Stimulated activated CD8-positive, alpha-beta memory T cell treated with anti-CD3 and anti-CD28 coated beads, Interleukin-15, amount 100 ng/mL, for 24 hours (primary cell): ENCODE measurements at places on chromosomes 16 and 17.

- no peak for DNase-seq
These were observed 7.4 kb downstream of the LASP1 start for GRCh38 chr17:38877130-38877851.

DNA sequence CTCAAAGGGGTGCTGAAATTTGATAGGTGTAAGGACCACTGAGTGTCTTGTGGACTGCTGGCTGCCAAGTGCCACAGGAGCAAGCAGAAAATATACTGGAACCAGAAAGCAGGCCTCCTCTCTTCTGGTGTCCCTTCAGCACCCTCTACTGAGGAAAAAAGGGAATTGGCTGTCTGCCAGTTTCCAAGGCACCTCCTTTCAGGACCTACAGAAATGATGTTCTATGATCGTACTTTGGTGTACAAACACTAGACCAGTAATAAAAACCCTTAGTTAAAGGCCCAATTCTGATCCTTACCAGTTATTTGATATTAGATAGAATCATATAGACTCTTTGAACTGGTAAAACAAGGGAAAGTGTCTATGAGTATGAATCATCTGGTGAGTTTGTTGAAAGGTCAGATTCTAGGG, 35.8 kb upstream of the BCAS3 start:
- no peak for DNase-seq

- DNase-seq, result no peak
These were observed 406.8 kb downstream of the UTP18 start for GRCh38 chr17:51666971-51667705.

DNA sequence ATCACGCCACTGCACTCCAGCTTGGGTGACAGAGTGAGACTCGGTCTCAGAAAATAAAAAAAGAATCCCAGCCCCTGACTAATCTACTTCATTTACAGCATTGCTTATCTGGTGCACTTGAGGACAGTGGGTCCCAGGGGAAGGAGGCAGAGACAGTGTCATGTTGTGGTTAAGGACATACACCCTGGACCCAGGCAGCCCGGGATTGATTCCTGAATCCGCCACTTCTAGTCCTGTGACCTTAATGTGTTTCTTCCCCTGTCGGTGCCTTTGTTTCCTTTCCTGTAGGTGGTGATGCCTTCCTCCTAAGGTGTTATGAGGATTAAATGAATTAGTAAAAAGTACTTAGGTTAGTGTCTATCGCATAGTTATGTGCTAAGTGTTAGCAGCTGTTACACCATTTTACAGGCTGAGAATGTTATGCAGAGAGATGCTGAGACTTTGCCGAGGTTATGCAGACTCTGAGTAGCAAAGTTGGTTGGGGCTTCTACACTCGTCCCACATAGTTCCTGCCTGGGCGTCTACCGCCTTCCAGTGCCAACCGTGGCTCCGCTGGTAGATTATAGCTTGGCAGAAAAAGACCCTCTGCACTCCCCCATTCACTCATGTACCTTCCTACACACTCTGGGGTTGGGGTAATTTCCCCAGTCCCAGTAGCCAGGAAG, 74.8 kb downstream of the RAB11FIP4 start:
- no peak for DNase-seq

DNA sequence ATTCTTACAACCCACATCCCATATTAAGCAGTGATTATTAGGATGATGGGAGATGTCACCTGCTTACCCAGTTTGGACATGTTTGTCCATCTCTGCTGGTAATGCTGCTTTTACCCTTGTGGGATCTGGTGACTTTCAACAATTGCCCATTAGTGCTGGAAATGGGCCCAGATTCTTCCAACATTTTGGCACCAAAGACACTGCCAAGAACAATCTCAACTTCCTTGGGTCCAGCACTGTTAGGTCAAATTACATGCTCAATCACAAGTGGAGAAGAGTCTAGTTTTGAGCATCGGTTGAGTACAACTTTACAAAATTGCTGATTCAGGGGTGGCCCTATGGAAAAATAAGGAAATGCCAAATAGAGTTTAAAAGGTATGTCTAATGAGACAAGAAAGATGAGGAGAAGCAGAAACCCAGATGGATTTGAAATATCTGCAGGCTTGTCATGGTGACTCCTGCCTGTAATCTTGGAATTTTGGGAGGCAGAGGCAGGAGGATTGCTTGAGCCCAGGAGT, 13.0 kb upstream of the ZFP3 start:
- no peak for DNase-seq

DNA sequence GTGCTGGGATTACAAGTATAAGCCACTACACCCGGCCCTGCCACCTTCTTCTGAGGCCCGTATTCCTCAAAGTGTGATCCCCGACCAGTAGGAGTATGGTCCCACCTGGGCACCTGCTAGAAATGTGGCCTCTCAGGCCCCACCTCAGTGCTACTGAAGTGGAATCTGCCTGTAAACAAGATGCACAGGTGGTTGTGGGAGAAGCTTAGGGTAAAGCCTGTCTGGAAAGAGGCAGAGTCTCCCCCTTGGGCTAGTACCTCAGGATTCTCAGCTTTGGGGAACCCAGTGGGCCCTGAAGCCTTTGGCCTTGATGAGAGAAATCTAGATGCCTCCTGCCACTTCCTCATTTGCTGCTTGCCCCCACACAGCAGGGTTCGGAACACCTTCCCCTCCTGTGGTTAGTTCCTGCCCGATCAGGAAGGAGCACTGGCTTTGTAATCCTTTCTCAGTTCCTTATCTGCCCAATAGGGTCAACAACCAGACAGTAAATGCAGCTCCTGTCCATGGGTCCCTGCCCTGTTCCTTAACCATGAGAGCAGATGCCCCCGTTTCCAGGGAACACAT, 25.2 kb downstream of the TK2 start:
- DNase-seq, result no peak

GRCh38 chr17:73211745-73212144, 18.9 kb downstream of the COG1 start:
- DNase-seq, result no peak

DNA sequence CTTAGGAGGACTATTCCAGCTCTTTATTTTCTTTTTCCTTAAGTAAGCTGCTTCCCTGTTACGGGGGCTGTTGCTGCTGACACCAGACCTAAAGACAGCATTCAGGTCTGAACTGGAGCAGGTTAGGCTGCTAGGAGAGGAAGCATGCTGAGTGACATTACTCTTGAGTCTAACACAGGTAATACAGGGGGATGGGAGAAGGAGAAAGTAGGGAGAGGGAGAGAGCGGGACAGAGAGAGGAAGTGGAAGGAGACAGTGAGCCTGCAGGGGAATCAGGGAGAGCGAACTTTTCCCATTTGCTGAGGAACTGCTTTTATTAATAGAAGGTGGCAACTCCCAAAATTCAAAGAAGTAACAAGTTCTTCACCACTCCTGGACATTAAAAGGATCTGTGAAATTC, 130.9 kb downstream of the PARN start:
- DNase-seq, result no peak

GRCh38 chr17:39178536-39178935, 12.6 kb upstream of the ARL5C start:
- no peak for DNase-seq

GRCh38 chr16:392450-393030, 4.5 kb upstream of the NME4 start:
- DNase-seq, result no peak

- DNase-seq, result no peak
These were observed 82.4 kb downstream of the PLCG2 start for GRCh38 chr16:81861503-81861902.

DNA sequence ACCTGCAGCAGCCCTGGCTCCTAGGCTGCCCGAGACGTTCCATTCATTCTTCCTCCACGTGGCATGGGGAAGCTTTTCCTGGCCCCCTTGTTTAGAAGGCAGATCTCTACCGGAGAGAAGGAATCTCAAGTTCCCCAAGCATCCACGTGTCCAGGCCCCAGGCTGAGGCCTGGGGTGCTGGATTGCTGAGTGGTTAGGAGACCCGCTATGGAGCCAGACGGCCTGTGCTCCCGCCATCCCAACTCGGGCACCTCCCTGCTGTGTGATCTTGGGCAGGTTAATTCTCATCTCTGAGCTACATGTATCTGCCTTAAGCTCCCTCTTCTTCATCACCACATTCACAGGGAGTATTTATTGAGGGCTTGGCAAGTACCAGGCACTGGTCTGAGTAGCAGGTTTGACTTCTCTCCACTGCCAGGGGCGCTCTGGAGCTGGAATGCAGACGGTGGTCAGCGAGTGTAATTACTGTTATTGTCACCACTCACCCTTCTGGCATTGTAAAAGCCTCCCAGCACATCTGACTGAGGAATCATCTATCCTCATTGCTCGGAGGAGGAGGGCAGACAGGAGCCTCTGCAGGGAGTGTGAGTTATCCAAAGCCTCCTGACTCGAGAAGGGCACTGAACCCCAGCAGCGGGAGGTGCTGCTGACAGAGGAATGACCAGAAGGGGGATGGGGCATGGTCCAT, 1.1 kb upstream of the ADGRG1 start:
- DNase-seq, result no peak

DNA sequence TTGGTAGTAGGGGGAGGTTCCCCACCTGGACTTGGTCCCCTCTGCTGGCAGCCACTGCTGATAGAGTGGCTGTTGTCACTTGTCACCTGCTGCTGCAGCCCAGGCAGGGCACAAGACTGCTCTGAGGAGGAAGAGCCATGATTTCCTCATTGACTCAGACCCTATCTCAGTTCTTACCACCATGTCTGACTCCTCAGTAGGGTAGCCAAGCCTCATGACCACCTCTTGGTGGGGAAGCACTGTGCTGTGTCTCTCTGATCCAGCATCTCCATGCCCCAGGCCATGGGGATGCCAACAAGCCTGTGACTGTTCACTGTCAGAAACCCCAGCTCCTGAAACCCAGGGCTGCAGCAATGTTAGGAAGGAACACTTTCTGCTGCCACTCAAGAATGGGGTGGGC, 173.0 kb downstream of the WSCD1 start:
- DNase-seq, result no peak

DNA sequence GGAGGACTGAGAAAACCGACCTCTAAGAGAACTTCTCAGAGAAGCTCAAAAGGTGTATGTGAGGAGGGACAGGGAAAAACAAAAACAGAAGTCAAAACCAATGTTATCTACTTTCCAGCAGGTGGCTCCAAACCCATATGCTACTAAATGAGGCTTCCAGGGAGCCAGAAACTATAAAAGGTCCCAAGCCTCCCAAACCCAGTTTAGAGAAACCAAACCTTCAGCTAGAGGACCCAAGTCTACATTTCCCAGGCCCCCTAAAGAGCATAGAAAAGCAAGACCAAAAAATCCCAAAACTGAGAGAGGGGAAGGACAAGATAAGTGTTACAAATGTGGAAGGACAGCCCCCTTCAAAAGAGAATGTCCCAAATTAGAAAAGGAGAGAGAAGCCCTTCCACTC, 3.7 kb downstream of the HPR start:
- DNase-seq, result no peak
